ENCODE measurements at places on chromosomes 5 and 9. TPM values are rescaled to one million over a fixed set of nuclear protein-coding genes. Genes with fewer than 3 reads are reported as not detected.

Gene LCN12
- 1.3 TPM for total RNA-seq

Gene PTGS1
- total RNA-seq, result 0.14 TPM

Gene ARID3C
- 0.34 TPM for total RNA-seq

Gene GPR21
- total RNA-seq, result 0.74 TPM

Gene HTR1A
- total RNA-seq, result not detected

Gene PDCD1LG2
- 0.17 TPM for total RNA-seq

Gene CYLC2
- total RNA-seq, result not detected

Gene LTC4S
- total RNA-seq, result 3.6 TPM

Gene TCF7
- total RNA-seq, result 480 TPM

Gene CCDC192
- total RNA-seq, result not detected

Gene SLC4A9
- total RNA-seq, result not detected

Gene PPIC
- not detected for total RNA-seq

Gene C5orf52
- not detected for total RNA-seq

Gene DMRTA1
- not detected for total RNA-seq

Gene OR1Q1
- not detected for total RNA-seq

Gene SCGB3A2
- total RNA-seq, result not detected

Gene KCNV2
- not detected for total RNA-seq

Gene SLC46A2
- not detected for total RNA-seq

Gene FAM163B
- total RNA-seq, result not detected

Gene JAK2
- 7.5 TPM for total RNA-seq

All from CD4-positive, alpha-beta T cell (primary cell).